ENCODE measurements at places on chromosomes 11 and 22.

- DNase-seq, result no peak
Measured at GRCh38 chr22:20852076-20852475, 6.5 kb downstream of the PI4KA start.

DNA sequence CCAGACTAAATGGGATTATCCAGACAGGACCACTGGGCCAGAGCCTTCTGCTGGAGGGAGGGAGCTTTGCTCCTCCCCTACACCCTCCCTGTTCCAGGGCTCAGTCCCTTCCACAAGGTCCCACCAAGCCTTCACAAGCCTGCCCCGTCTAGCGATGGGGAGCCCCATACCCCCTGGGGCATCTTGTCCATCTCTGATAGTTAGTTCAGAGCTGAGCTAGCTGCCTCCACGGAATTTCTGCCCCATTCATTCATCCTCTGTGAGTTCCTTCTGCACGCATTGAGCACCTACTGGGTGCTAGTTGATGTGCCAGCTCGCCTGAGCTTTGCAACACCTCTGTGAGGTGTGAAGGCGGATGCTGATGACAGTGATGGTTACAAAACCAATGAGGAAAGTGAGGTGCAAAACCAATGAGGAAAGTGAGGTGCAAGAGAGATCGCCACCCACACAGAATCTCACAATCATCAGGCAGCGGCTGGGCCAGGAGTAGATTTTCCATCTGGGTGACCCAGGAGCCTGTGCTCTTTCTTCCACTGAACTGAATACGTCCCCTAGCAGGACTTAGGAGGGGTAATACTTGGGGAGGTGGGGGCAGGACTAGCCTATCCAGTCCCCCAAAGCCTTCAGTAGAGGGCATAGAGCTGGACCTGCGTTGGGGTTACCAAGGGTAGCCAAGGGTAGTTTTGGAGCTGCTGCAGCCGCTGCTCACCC lies 21.5 kb upstream of the CBX7 start:
- DNase-seq, result no peak

GRCh38 chr22:19639610-19640135 lies 74.6 kb upstream of the SEPTIN5 start:
- DNase-seq, result no peak

DNA sequence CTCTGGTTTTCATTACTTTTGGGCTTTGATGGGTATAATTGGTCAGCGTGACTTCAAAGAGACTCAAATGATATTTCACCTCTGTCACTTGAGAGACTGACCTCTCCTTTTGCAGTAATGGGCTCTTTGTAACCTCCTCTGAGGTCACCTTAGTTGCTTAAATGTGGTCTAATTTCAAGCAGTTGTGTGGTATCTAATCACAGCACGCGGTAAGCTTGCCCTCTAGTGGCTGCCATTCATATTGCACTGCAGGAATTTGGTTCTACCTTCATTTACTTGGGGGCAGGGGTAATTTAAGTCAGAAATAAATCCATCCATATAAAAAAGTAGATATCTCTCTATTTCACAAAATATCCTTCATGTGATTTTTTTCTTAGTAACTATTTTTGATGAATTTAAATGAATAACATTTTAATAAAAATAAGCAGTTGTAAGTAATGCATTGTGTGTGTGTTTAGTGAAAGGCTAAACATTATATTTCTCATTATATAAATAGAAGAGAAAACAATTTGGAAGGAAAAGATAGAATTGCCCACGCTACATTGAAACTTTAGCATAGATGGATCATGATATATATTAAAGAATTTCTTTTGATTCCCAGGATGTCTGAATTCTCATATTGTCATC lies 55.0 kb upstream of the ANO3 start:
- peak; percentile 70 for DNase-seq

DNA sequence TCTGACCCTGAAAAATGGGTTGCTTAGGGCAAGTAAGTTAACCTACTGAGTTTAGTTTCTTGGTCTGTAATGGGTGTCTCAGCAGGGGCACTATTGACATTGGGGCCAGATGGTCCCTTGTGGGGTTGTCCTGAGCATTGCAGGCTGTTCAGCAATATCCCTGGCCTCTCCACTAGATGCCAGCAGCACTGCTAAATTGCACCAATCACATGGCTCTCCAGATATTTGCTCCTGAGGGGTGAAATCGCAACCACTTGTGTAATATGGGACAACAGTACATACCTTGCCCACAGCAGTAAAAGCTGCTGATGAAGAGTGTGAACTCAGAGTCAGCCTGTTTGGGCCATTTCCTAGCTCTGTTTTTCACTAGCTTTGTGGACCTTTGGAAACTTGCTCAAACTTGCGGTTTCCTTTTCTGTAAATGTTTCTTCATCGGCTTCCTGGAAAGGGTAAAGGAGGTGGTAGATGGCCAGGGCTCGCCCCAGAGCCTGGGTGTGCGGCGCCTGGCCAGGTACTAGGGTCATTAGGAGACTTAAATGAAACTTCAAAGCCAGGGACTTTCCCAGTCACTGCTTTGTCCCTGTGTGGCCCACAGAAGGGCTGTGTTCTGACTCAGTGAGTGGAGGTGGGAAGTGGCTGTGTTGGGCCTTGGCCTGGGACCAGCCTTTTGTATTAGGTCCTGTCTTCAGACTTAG lies 13.0 kb downstream of the NCF4 start:
- peak; percentile 70 for DNase-seq

DNA sequence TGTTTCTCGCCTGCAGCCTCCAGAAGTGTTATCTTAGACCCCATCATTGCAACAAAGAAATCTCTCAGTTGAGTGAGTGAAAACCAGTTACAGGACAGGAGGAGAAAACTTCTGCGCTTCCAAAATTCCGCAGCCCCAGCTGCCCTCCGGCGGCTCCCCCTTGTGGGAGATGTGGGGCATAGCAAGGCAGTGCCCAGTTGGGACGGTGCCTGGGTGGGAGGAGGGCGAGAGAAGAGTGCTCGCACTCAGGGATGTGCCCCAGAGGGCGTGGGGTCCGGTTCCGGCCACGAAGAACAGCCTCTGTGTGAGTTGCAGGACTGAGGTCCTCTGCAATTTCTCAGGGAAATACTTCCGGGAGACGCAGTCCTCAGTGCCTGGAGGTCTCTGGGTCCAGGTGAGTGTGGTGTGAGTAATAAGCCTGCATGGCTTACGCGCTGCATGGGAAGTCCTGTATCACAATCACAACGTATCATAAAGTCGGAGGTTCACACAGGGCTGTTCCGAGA lies 87.0 kb upstream of the BLID start:
- no peak for DNase-seq

DNA sequence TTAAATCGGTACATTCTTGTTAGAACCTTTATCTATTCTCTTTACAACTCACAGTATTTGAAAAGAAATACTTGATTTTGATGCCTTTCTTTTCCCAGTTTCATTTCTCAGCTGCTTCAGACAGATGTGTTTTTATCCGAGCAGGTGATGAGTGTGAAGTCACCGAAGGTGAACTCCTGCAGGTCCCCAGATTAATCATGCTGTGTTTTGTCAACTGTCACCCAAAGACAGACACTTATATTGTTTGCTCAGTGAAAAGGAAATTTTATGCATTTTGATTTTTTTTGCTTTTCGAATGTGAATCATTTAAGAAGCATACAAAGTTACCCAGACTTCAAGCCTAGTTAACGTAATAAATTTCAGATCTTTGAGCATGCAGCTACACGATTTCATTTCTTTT lies 7.8 kb upstream of the TMPRSS13 start:
- no peak for DNase-seq

GRCh38 chr22:44012162-44012561 lies 11.9 kb upstream of the PARVB start:
- no peak for DNase-seq

- DNase-seq, result no peak
Measured at GRCh38 chr11:23314162-23314561, 453.9 kb upstream of the CCDC179 start.

- no peak for DNase-seq
Measured at GRCh38 chr11:559712-560304, 730 bp downstream of the LMNTD2 start.

DNA sequence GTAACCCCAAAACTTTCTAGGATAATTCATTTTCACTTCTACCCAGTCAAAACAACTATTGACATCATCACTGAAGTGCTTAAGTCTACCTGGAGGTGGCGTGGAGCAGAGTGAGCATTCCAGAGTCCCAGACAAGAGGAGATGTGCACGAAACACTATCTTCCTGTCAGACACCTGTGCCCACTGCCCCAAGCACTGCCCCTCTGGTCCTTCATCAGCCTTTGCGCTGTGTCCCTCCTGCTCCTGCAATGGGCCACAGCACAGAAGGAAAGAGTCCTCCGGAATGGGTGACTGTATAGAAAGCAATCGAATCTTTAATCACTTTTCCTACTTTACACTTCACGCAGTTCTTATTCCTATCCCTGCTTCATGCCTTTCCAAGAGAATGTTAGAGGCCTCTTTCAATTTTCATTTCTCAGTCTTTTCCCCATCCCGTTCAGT lies 512 bp upstream of the GRIA4 start:
- peak; percentile 12 for DNase-seq

- no peak for DNase-seq
Measured at GRCh38 chr11:35143297-35144135, 4.5 kb downstream of the CD44 start.

- no peak for DNase-seq
Measured at GRCh38 chr22:32016081-32016480, 27.0 kb upstream of the SLC5A1 start.

DNA sequence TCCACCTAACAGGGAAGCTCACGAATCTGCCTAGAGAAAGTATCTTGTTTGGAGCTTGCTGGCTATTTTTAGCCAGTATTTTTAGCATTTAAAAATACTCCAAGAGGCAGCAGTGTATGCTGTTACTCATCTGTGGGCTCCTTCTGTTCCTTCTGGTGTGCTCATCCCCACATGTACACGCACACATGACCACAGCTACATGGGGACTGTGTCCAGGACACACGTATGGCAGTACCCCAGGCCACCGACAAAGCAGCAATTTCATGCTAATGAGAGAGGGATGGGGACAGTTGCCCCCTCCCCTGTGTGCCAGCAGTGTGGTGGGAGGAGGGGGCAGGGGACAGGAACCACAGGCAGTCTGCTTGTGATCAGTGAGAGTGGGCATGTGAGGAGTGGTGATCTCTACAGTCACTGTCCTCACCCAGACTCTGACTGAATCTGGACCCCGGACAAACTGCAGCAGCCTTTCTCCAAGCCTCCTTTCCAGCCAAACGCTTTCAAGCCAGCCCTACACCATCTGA lies 16.4 kb downstream of the USP2 start:
- no peak for DNase-seq
